NCI-H748 treated with DMSO at 0.1 percent for 48 hours (cell line): ENCODE measurements at places on chromosomes 5 and 9.

GRCh38 chr5:123265551-123265950 lies 157.7 kb downstream of the CEP120 start:
- no peak for DNase-seq

GRCh38 chr5:177609076-177610059 lies 9.4 kb downstream of the B4GALT7 start:
- DNase-seq: no peak

GRCh38 chr5:35971186-35971877 lies 19.9 kb downstream of the UGT3A1 start:
- no peak for DNase-seq

- DNase-seq: no peak
Observed at GRCh38 chr5:28648108-28648507, 1609.7 kb upstream of the CDH9 start.

DNA sequence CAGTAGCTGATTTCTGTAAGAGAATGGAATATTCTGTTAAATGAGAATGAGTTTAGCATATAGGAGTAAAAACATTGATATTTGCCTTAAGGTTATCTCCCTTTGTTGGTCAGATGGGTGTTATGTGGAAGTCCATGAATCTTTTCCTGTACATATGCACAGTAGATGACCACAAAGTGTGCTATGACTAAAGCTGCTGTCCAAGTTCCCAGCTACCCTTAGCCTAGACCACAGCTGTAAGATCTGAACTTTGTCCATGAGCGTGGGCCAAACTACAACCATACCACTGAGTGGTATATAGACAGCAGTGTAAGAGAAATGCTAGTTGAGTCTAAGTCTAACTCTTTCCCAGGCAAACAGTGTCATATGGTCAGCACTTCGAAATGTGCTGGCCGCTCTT lies 48.8 kb downstream of the CD180 start:
- DNase-seq: no peak
